ENCODE measurements at places on chromosomes 3 and 15.

DNA sequence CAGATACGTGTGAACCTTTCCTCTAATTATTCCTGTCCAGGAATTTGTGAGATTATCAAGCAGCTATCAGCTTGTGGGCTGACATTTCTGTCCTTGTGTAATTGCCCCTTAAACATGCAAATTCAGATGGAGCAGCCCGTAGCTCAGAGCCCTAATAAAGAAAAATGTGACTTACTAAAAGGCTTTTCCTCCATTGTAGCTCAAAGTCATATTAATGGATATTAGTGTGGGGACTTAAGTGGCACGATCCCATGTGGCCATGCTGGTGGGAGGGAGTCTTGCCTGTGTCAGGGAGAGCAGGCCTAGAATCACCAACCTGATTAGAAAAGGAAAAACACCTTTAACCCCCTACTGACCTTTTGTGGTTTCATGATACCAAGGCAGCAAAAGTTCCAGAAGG is 399.2 kb downstream of the LRTM1 start:
- DNase-seq = no peak

- peak; percentile 64 for DNase-seq
These were observed 539.5 kb upstream of the AGTR1 start for GRCh38 chr3:148158210-148158609.

DNA sequence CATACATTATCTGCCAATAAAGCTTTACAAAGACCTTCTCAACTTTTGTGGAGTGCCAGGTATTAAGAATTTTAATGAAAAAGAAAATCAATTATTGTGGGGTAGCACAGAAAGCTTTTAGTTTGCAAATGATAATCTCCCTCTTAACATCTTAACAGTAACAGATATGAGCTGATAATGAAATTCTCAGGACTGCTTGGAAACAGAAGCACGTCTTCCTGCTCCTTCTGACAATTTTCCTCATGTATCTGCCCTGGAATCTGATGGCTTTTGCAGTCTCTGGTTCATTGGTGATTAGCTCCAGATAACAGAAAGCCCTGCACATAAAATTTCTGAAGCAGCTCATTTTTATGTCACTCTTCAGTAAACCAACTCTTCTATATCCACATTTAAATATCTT is 432.4 kb upstream of the PDZRN3 start:
- DNase-seq = no peak

- no peak for DNase-seq
These were observed 70.4 kb downstream of the CBLB start for GRCh38 chr3:105798381-105798934.

- no peak for DNase-seq
These were observed 113.6 kb downstream of the SCAPER start for GRCh38 chr15:76791511-76791910.

GRCh38 chr3:5304789-5305683 is 117.5 kb downstream of the EDEM1 start:
- DNase-seq = peak; percentile 65

GRCh38 chr3:94226078-94226477 is 163.2 kb downstream of the NSUN3 start:
- DNase-seq = peak; percentile 59

DNA sequence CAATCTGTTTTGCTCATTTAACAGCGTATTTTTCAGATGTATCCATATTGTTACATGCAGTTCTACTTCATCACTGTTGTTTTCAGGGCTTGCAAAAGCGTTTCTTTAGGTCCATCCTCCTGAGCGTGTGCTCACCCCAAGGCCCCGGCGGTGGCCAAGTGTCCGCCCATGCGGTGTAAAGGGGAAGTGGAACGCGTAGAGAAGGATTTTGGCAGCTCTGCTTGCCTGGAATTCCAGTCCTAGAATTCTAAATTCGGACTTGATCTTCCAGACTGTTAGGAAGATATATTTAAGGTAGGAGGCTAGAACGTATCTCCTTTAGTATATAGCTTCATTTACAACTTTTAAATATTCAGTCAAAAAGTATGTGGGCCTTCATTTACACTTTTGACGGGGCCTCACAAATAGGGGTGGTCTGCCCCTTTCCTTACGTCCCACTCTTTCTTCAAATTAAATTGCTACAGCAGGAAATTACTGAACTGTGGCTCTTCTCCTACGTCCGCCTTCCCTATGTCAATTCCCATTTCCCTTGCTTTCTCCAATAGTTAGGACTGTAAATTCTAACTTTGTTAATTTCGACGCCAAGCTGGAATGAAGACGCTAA is 609 bp upstream of the TBC1D23 start:
- peak; percentile 44 for DNase-seq

- peak; percentile 23 for DNase-seq
These were observed 111.5 kb downstream of the THSD4 start for GRCh38 chr15:71226536-71227455.

Data from EH (cell line).